ENCODE measurements at places on chromosomes 13 and 19.

- no peak for DNase-seq
Observed at GRCh38 chr19:4976401-4977298, 7.7 kb downstream of the KDM4B start.

GRCh38 chr19:39401070-39401548 lies 5.5 kb upstream of the ZFP36 start:
- DNase-seq: no peak

- no peak for DNase-seq
Observed at GRCh38 chr13:112918746-112919145, 50.3 kb upstream of the MCF2L start.

- DNase-seq: no peak
Observed at GRCh38 chr13:99135591-99135990, 65.1 kb upstream of the UBAC2 start.

- DNase-seq: no peak
Observed at GRCh38 chr13:22325761-22326160, 654.9 kb downstream of the FGF9 start.

DNA sequence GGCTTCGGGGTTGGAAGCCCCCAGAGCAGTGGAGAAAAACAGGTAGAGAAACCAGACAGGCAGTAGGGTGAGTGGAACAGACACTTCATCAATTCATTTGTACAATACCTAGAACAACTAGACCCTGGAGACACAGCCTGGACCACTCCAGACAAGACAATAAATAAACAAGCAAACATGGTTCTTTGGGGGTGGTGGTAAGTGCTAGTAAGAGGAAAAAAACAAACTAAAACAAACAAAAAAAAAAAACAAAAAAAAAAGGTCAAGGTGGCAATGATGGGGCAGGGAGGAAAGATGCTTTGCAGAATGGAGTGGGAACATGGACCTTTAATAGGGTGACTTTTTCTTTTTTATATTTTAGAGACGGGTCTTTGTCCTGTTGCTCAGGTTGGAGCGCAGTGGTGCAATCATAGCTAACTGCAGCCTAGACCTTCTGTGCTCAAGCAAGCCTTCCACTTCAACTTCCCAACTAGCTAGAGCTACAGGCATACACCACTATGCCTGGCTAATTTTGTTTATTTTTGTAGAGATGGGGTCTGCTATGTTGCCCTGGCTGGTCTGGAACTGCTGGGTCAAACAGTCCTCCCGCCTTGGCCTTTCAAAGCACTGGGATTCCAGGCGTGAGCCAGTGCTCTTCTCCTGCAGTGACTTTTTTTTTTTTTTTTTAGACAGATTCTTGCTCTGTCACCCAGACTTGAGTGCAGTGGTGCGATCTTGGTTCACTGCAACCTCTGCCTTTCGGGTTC lies 3.1 kb downstream of the JUNB start:
- no peak for DNase-seq

GRCh38 chr13:21717817-21718216 lies 46.9 kb downstream of the FGF9 start:
- peak; percentile 3 for DNase-seq

GRCh38 chr19:33472691-33473652 lies 48.6 kb downstream of the PEPD start:
- peak; percentile 10 for DNase-seq

- no peak for DNase-seq
Observed at GRCh38 chr13:113950451-113951245, 23.2 kb downstream of the C13orf46 start.

DNA sequence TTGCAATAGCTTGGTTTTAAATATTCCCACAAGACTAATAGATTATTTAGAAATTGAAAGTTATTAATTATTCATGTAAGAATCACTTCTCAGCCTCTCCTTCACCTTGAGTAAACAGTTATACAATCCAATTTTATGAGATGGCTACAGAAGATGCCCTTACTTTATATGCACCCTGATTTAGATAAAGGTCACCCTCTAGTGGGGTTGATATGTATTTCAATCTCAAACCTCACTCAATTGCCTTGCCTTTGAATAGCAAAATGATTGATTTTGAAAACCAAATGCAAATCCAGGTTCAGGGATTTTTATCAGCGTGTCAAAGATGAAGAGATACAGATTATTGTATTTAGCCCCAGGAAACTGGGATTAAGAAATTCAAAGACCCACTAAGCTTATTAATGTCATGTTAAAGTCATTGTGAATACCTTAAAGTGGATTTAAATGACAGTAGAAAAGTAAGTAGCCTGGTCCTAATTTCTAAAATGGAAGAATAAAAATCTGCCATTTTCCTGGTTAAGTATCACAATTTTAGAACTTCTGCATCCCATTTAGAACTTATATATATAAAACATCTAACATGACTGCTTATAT lies 305.1 kb downstream of the ITGBL1 start:
- peak; percentile 22 for DNase-seq
